ENCODE measurements at places on chromosomes 11 and 22.

DNA sequence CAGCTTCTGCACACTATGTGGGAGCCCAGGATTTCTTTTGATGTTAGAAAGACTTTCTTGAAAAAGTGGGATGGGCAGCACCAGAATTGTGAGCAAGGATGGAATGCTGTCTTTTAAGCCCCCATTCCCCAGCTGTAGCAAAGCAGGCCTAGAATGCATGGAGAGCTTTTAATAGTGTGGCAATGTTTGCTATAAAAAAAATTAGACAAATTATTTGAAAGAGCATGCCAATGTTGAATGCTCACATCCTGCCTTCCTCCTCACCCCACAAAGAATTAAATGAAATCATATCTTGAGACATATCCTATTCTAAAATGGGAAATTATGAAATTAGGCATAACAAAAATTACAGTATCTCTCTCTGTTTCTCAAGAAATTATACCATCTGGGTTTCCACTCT is 154.7 kb downstream of the C11orf91 start:
- H3K27ac ChIP-seq: peak overlapping the region; percentile 56
- peak overlapping the region; percentile 18 for H3K4me3 ChIP-seq
- no peak for DNase-seq

DNA sequence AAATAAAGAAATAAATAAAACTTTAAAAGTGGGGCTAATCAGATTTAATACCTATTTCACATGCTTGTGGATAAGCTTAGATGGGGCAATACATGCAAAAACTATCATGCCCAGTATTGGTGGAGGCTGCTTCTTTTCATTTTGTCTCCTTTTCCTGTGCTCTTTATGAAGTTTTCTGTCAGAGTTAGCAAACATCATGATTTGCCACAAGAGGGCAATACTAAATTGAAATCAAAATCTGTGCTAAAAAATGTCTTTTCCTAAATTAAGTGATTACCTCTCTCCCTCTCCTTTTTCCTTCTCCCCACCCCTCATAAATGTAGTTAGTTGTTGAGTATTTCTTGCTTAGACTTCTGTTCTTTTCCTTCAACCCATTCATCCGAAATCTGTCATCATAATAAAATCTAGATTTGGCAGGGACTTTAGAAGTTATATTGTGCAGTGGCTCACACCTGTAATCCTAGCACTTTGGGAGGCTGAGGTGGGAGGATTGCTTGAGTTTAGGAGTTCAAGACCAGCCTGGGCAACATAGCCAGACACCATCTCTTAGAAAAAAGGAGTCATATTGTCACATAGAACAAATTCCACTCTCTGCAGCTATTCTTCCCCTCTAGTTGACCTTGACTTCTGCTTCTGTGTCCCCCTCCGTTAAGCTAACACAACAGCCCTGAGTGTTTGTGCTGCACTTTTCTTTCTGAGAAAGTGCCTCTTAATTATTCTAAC is 4.7 kb upstream of the ARHGAP42 start:
- H3K27ac ChIP-seq: no peak overlapping the region
- DNase-seq: peak; percentile 28

- peaks cover 34% of the 10 kb centered on the region for H3K4me1 ChIP-seq
- peak overlapping the region; percentile 25 for H3K27ac ChIP-seq
- DNase-seq: peak; percentile 10
- no peaks in the 10 kb centered on the region for H3K27me3 ChIP-seq
These were observed 39.5 kb downstream of the MTMR2 start for GRCh38 chr11:95884376-95884775.

- H3K4me1 ChIP-seq: no peaks in the 10 kb centered on the region
- H3K27ac ChIP-seq: no peak overlapping the region
- no peak overlapping the region for H3K4me3 ChIP-seq
- H3K27me3 ChIP-seq: peaks cover 27% of the 10 kb centered on the region
- no peaks in the 10 kb centered on the region for H3K36me3 ChIP-seq
These were observed 129.8 kb upstream of the KIRREL3 start for GRCh38 chr11:127130321-127130720.

GRCh38 chr11:84117394-84117793 is 831.2 kb upstream of the CCDC90B start:
- H3K36me3 ChIP-seq: no peaks in the 10 kb centered on the region
- H3K4me3 ChIP-seq: no peak overlapping the region
- no peak overlapping the region for H3K27ac ChIP-seq
- H3K27me3 ChIP-seq: no peaks in the 10 kb centered on the region

DNA sequence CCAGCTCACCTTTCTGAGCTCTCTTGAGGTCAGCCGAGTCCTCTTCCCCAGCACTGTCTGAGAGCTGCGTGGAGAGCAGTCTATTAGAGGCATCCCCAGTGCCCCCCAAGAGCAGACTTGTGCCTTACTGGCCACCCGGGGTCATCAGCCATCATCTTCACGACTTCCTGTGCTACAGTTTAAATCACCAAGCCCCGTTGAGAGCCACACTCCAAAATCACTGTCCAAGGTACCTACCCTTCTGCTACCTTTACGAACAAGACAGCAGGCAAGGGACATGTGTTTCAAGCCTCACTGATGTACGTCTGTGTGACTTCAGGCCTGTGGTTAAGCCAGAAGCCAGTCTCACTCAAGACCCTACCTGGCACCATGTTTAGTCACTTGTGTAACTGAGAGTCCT is 35.1 kb downstream of the MORC2 start:
- H3K27ac ChIP-seq: no peak overlapping the region
- H3K4me3 ChIP-seq: no peak overlapping the region
- no peaks in the 10 kb centered on the region for H3K4me1 ChIP-seq

DNA sequence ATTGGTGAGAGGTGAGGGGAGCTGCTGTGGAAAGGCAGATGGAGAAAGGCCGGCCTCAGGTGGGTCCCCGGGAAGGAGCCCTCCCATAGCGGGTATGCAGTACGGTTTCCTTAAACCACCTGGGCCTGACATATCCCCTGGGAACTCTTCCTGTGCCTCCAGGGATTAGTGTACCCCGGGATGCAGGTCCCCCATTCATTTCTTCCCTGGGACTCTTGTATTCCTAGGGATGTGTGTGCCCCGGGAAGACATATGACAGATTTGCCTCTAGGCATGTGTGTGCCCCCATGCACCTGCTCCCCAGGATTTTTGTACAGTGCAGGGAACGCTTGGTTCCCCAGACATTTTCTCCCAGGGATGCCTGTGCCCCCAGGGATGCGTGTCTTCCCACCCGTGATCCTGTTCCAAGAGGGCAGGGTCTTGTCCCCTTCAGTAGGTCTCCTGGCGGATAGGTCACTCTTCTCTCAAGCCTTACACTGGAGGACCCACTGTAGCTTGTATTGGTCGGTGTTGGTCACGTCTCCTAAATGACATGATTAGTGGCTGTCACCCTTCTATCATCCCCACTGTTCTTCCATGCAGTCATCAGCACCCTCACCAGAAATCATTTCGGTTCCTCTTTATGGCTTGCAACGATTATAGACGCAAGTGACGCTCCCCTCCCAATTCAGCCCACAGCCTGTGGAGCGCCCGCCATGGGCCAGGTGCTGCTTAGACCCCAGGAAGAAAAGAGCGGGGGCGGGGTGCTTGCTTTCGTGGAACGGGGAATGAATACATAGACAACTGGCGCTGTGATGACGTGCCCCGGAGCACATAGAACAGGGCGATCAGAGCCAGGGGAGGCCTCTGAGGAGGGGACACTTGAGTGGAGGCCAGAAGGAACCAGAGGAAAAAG is 1.3 kb downstream of the PARVB start:
- DNase-seq: no peak
- peaks cover 32% of the 10 kb centered on the region for H3K4me1 ChIP-seq
- H3K27ac ChIP-seq: peak overlapping the region; percentile 64
- peak overlapping the region; percentile 80 for H3K4me3 ChIP-seq

GRCh38 chr11:2302896-2303626 is 1.2 kb downstream of the TSPAN32 start:
- H3K27ac ChIP-seq: no peak overlapping the region
- H3K36me3 ChIP-seq: no peaks in the 10 kb centered on the region
- H3K4me3 ChIP-seq: no peak overlapping the region

DNA sequence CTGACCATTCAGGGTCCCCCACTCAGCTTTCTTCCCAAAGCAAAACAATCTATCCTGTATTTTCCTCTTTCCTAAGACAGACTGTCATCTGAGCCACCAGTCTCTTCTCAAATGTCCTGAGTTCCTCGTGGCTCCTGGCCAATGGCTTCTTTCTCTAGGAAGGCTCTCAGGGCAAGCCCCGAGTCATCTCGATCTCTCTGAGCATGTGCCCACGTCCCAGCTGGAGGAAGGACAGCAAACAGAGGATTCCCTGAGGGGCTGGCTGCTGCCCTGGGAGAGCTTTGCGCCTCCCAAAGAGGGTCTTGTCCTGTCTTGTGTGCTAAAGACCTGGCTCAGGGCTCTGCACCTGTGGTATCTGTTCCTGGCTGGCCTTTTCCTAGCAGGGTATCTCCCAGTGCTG is 8.3 kb downstream of the SLC37A2 start:
- H3K27ac ChIP-seq: peak overlapping the region; percentile 47
- peaks cover 4% of the 10 kb centered on the region for H3K27me3 ChIP-seq
- peaks cover 42% of the 10 kb centered on the region for H3K4me1 ChIP-seq
- H3K4me3 ChIP-seq: 0 out of 2 replicates have a peak overlapping the region, but pooled peaks have one; percentile 9

GRCh38 chr11:1887451-1888346 is 4.0 kb downstream of the PRR33 start:
- no peak overlapping the region for H3K4me3 ChIP-seq
- peaks cover 5% of the 10 kb centered on the region for H3K27me3 ChIP-seq
- no peaks in the 10 kb centered on the region for H3K4me1 ChIP-seq

GRCh38 chr11:75325713-75326438 is 25.6 kb downstream of the ARRB1 start:
- H3K4me1 ChIP-seq: peaks cover 50% of the 10 kb centered on the region
- peaks cover 1% of the 10 kb centered on the region for H3K27me3 ChIP-seq
- peak; percentile 81 for DNase-seq
- peak overlapping the region; percentile 90 for H3K27ac ChIP-seq

DNA sequence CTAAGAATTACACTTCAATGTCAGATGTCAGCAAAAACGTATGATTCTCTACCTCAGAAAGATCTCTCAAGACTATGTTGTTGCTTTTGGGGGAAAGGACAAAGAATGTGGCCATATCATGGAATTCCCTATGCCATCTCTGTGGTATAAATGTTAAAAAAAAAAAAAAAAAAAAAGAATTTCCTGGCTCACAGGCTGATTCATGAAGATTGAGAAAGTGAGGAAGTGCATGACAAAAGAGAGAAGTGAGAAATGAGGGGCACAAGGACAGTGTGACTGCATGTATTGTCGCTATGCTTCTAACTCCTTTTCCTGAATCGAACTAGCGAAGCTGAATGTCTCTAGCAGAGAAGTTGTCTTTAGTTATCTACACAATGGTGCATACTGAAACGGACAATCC is 80.6 kb upstream of the CARD18 start:
- no peak for DNase-seq
- H3K27me3 ChIP-seq: peaks cover 1% of the 10 kb centered on the region
- H3K4me3 ChIP-seq: no peak overlapping the region
- peaks cover 12% of the 10 kb centered on the region for H3K4me1 ChIP-seq

DNA sequence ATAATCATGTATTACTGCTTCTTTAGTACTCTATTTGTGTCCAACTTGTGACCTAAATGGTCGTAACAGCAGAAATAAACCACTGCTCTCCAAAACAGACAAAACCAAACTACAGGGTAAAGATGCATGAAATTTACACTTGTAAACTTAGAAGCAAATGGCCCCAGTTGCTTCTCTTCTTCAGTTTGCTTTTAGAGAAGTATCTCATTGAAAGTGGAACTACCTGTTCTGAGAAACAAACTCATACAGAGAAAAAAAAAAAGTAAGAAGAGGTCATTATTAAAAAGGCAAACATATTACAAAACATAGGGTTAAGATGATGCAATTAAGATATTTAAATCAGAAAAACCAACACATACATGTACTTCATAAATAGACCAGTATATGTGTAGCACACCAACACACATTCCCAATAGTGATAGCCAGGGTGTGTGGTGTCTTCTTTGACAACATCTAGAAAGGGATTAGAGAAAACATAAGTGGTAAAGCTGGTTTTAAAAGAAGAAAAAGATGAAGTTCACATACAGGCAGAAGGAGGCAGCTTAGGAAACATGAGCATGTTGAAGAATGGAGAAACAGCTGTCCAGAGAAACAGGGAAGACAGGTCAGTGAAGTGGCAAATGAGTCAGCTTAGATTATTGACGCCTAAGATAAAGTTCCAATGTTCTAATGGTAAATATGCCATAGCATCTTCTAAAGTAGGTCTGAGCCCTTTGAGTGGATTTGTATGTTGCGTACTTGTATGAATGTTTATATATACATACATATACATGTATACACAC is 844.7 kb upstream of the CCDC90B start:
- peaks cover 3% of the 10 kb centered on the region for H3K36me3 ChIP-seq
- no peaks in the 10 kb centered on the region for H3K27me3 ChIP-seq
- DNase-seq: no peak
- H3K4me1 ChIP-seq: no peaks in the 10 kb centered on the region
- H3K27ac ChIP-seq: no peak overlapping the region

GRCh38 chr11:87897071-87897470 is 278.2 kb downstream of the RAB38 start:
- no peak overlapping the region for H3K4me3 ChIP-seq
- H3K27ac ChIP-seq: no peak overlapping the region
- H3K4me1 ChIP-seq: no peaks in the 10 kb centered on the region
- no peaks in the 10 kb centered on the region for H3K36me3 ChIP-seq
- no peaks in the 10 kb centered on the region for H3K27me3 ChIP-seq

- no peak overlapping the region for H3K27ac ChIP-seq
- H3K27me3 ChIP-seq: peaks cover 1% of the 10 kb centered on the region
- H3K4me3 ChIP-seq: no peak overlapping the region
- no peaks in the 10 kb centered on the region for H3K36me3 ChIP-seq
- H3K4me1 ChIP-seq: peaks cover 15% of the 10 kb centered on the region
- no peak for DNase-seq
These were observed 38.3 kb downstream of the PISD start for GRCh38 chr22:31623592-31624304.

DNA sequence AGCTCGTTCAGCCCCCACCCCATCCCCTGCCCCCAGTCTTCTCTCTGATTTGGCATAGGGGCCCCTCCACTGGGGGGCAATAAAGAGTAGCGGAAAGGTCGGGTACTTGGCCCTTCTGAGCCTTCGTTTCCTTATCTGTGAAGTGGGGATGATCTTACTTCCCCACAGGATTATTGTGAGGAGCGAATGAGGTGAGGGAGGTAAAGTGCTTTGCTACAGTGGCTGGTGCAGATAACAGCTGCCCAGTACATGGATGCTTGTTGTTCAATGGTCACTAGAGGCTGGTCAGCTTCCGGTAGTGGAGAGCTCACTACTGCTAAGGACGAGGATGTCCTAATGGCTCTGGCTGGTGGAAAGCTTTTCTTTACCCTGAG is 101.2 kb downstream of the CEP164 start:
- H3K4me1 ChIP-seq: no peaks in the 10 kb centered on the region
- no peak for DNase-seq
- no peak overlapping the region for H3K27ac ChIP-seq
- no peaks in the 10 kb centered on the region for H3K36me3 ChIP-seq

GRCh38 chr11:119103793-119104192 is 2.1 kb upstream of the DPAGT1 start:
- H3K27me3 ChIP-seq: no peaks in the 10 kb centered on the region
- no peaks in the 10 kb centered on the region for H3K36me3 ChIP-seq
- H3K4me3 ChIP-seq: no peak overlapping the region
- peak overlapping the region; percentile 57 for H3K27ac ChIP-seq
- DNase-seq: no peak

- no peak for DNase-seq
- peaks cover 31% of the 10 kb centered on the region for H3K27me3 ChIP-seq
- peaks cover 11% of the 10 kb centered on the region for H3K4me1 ChIP-seq
- 0 out of 2 replicates have a peak, but pooled peaks cover 4% of the 10 kb centered on the region for H3K36me3 ChIP-seq
- no peak overlapping the region for H3K4me3 ChIP-seq
- no peak overlapping the region for H3K27ac ChIP-seq
These were observed 15.2 kb downstream of the PAX6 start for GRCh38 chr11:31795706-31796498.
